ENCODE measurements at places on chromosomes 1 and 21. TPM values are rescaled to one million over a fixed set of nuclear protein-coding genes. Genes with fewer than 3 reads are reported as not detected.

EPHA10 gene
- 0.09 TPM for total RNA-seq

GRCh38 chr1:55725378-55725777 lies 510.2 kb upstream of the USP24 start:
- no peaks in the 10 kb centered on the region for H3K36me3 ChIP-seq
- H3K4me3 ChIP-seq, result no peak overlapping the region
- DNase-seq, result no peak
- H3K27ac ChIP-seq, result no peak overlapping the region
- no peaks in the 10 kb centered on the region for H3K4me1 ChIP-seq
- no peaks in the 10 kb centered on the region for H3K27me3 ChIP-seq

CAPN8 gene
- not detected for total RNA-seq

DNA sequence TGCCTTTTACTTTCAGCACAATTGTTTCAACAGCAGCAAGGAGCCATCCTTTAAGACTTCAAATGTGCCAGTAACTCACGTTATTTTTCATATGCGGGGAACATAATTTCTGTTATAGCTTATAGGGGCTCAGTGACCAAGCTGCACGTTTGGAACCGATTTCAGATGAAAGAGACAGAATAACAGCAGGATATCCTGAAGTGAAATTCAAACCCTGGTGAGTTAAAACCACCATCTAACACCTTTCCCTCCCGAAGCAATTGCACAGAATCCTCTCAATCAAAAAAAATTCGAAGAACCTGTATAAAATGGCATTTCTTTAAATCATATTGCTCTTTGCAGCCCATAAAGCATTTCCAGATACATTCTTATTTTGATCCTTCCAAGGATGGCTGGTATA lies 6.9 kb downstream of the SMYD2 start:
- no peaks in the 10 kb centered on the region for H3K27me3 ChIP-seq
- no peak for DNase-seq
- H3K4me1 ChIP-seq, result peaks cover 3% of the 10 kb centered on the region
- H3K27ac ChIP-seq, result no peak overlapping the region
- H3K4me3 ChIP-seq, result no peak overlapping the region

CFHR5 gene
- 3.4 TPM for total RNA-seq

GRCh38 chr1:107000902-107001301 lies 55.6 kb upstream of the PRMT6 start:
- no peaks in the 10 kb centered on the region for H3K27me3 ChIP-seq
- no peaks in the 10 kb centered on the region for H3K36me3 ChIP-seq
- H3K27ac ChIP-seq, result no peak overlapping the region
- no peaks in the 10 kb centered on the region for H3K4me1 ChIP-seq

DNA sequence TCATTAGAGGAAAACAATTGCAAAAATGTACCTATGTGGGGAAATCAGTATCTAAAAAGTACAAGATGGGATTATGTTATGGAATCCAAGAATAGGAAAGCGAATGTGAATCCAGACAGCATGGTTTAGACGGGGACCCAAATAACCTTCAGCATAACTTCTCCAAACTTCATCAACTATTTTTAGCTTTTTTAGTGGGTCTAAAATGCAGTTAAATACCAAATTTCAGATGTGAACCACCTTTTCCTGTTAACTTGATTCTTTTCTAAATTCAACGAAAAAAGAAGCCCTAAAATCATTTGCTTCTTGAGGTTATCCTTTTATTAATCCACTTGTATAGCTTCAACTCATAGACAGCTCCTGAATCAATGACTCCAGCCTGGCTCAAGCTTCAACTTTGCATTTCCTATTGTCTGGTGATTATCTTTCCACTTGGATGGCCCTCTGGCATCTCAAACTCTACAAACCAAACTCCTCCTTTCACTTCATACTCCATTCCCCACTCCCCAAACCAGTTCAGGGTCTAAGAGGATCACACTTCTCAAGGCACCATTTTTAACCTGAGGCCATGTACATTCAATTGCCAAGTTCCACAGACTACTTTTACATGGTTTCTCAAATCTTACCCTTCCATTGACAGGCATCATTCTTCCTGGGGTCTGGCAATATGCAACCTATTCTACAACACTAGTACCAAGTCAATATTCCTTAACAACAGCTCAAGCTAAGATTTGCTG lies 7.4 kb downstream of the ERRFI1 start:
- H3K4me3 ChIP-seq, result no peak overlapping the region
- H3K36me3 ChIP-seq, result peaks cover 26% of the 10 kb centered on the region
- no peaks in the 10 kb centered on the region for H3K27me3 ChIP-seq
- H3K27ac ChIP-seq, result peak overlapping the region; percentile 42
- peaks cover 34% of the 10 kb centered on the region for H3K4me1 ChIP-seq

FAM177B gene
- total RNA-seq, result 0.17 TPM

KRTAP11-1 gene
- not detected for total RNA-seq

DNA sequence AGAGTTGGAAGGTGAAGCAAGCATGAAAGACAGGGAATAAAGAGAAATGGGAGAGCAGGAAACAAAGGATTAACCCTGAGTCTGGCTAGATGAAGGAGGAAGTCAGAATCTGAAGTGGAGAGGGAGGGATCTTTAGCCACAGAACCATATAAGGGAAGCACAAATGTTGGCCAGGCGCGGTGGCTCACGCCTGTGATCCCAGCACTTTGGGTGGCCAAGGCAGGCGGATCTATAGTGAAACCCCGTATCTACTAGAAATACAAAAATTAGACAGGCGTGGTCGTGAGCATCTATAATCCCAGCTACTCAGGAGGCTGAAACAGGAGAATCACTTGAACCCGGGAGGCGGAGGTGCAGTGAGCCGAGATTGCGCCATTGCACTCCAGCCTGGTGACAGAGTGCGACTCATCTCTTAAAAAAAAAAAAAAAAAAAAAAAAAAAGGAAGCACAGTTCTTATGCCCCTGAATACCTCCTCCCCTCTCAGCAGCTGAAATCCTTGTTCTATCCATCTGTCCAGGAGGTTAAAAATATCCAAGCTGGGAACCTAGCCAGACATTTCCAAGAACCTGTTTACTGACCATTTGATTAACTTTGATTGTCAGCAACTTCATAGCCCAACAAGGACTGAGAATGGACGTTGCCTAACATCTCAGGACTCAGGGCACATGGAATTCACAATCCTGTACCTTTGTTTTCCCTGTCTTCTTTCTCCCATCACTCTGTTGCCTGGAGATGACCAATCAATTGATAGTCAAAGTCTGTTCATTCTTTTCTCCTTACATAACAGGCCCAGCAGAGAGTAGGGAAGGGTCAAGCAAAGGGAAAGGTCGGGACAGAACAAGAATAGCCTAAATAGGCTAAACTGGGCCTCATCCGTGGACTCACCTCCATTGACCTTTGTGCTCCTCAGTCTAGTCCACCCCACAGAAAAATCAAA lies 10.6 kb downstream of the TXNIP start:
- no peak overlapping the region for H3K4me3 ChIP-seq
- no peak for DNase-seq
- peak overlapping the region; percentile 61 for H3K27ac ChIP-seq
- no peaks in the 10 kb centered on the region for H3K27me3 ChIP-seq
- H3K36me3 ChIP-seq, result no peaks in the 10 kb centered on the region
- H3K4me1 ChIP-seq, result peaks cover 25% of the 10 kb centered on the region

GRCh38 chr1:17110555-17110926 lies 8.7 kb downstream of the PADI2 start:
- DNase-seq, result no peak
- H3K4me3 ChIP-seq, result no peak overlapping the region
- no peak overlapping the region for H3K27ac ChIP-seq

- H3K27me3 ChIP-seq, result no peaks in the 10 kb centered on the region
- peak overlapping the region; percentile 80 for H3K27ac ChIP-seq
- H3K4me3 ChIP-seq, result no peak overlapping the region
- DNase-seq, result no peak
- H3K36me3 ChIP-seq, result peaks cover 50% of the 10 kb centered on the region
- H3K4me1 ChIP-seq, result peaks cover 75% of the 10 kb centered on the region
These were observed 4.8 kb downstream of the ENO1 start for GRCh38 chr1:8873506-8874229.

GRCh38 chr1:228308628-228309325 lies 97.9 kb downstream of the TRIM11 start:
- no peaks in the 10 kb centered on the region for H3K27me3 ChIP-seq
- DNase-seq, result no peak
- H3K27ac ChIP-seq, result no peak overlapping the region
- H3K4me3 ChIP-seq, result no peak overlapping the region
- no peaks in the 10 kb centered on the region for H3K36me3 ChIP-seq
- H3K4me1 ChIP-seq, result no peaks in the 10 kb centered on the region

- H3K27ac ChIP-seq, result no peak overlapping the region
- H3K36me3 ChIP-seq, result no peaks in the 10 kb centered on the region
- DNase-seq, result no peak
- no peaks in the 10 kb centered on the region for H3K4me1 ChIP-seq
- no peak overlapping the region for H3K4me3 ChIP-seq
These were observed 309.0 kb downstream of the CTH start for GRCh38 chr1:70720109-70720508.

- H3K27ac ChIP-seq, result no peak overlapping the region
- H3K4me1 ChIP-seq, result no peaks in the 10 kb centered on the region
- H3K36me3 ChIP-seq, result no peaks in the 10 kb centered on the region
- H3K27me3 ChIP-seq, result peaks cover 2% of the 10 kb centered on the region
- no peak for DNase-seq
These were observed 68.9 kb downstream of the IFI44 start for GRCh38 chr1:78718566-78718965.

GRCh38 chr1:1353389-1354151 lies 4.4 kb upstream of the DVL1 start:
- no peak overlapping the region for H3K4me3 ChIP-seq
- no peaks in the 10 kb centered on the region for H3K36me3 ChIP-seq
- no peak overlapping the region for H3K27ac ChIP-seq
- no peaks in the 10 kb centered on the region for H3K27me3 ChIP-seq

DNA sequence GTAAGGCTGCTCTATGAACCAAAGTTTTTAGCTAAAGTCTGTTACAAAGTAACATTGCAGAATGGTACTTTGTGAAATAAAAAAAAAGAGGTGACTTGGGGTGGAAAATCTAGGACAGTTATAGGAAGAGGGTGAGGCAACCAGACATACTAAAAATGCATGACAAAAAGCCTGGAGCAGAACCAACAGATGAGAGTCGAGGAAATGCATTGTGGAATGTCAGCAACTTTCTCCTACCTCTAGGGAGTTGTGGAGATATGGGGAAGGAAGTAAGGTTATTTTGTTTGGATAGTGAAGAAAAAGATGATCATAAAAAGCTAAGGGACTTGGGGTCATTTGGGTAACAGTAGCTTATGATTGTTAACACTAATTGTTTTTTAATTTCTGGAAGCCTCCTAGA lies 295.6 kb downstream of the S1PR1 start:
- no peak for DNase-seq
- no peak overlapping the region for H3K4me3 ChIP-seq
- no peaks in the 10 kb centered on the region for H3K36me3 ChIP-seq
- H3K4me1 ChIP-seq, result no peaks in the 10 kb centered on the region
- H3K27ac ChIP-seq, result no peak overlapping the region

- H3K4me3 ChIP-seq, result peak overlapping the region; percentile 88
- peaks cover 53% of the 10 kb centered on the region for H3K4me1 ChIP-seq
- no peaks in the 10 kb centered on the region for H3K27me3 ChIP-seq
- H3K36me3 ChIP-seq, result no peaks in the 10 kb centered on the region
- DNase-seq, result no peak
- H3K27ac ChIP-seq, result peak overlapping the region; percentile 90
These were observed 1.8 kb downstream of the ARF1 start for GRCh38 chr1:228084325-228084724.

- no peak for DNase-seq
- H3K4me1 ChIP-seq, result peaks cover 34% of the 10 kb centered on the region
- peak overlapping the region; percentile 96 for H3K4me3 ChIP-seq
- no peaks in the 10 kb centered on the region for H3K27me3 ChIP-seq
- H3K36me3 ChIP-seq, result peaks cover 10% of the 10 kb centered on the region
These were observed 604 bp upstream of the TMEM79 start for GRCh38 chr1:156283521-156283920.

KCNK1 gene
- total RNA-seq, result 3.3 TPM

DNA sequence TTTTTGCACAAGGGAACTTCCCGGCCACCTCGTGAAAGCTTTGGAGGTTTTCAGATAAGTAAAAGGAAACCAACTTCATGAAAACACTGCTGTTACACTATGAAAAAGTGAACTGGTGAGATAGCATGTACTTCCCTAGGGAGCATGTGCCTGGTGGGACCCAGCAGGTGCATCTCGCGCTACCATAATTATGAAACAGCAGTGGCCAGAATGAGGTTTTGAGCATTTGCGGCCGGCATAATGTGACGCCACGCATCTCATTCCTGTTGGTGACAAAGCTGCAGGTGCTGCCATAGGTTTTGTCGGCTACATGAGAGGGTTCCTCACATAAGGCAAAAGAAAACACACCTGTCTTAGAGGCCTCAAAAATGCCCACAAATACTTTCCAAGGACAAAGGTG lies 1.7 kb downstream of the KRTAP10-3 start:
- H3K27me3 ChIP-seq, result no peaks in the 10 kb centered on the region
- no peak overlapping the region for H3K4me3 ChIP-seq
- no peaks in the 10 kb centered on the region for H3K4me1 ChIP-seq

DNA sequence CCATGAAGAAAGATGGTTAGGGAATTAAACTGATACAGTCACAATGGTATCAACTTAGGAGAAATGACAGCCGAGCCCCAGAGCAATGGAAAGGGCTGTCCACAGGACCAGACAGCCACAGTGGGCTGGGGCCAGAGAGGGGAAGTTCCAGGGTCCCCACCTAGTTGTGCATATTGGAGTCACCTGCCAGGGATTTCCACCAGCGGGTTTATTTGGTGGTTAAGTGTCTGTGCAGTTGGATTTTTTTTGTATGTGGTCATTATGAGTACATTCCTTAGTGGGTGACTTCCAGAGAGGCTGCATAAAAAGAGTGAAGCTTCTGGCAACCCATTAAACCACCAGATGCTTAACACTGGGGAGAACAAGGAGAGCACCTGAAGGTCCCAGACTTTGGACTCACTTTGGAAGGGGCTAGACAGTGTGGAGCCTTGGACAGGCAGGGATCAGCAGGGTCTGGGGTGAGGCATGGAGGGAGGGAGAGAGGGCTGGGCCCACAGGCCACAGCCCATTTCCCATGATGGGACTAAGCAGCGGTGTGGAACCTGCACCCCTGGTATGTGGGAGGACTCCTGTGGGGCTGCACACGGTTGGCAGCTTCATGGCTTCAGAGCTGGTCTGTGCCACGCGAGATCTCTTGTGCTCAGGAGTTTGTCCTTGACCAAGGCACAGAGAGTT lies 7.8 kb upstream of the PTTG1IP start:
- peak overlapping the region; percentile 30 for H3K27ac ChIP-seq
- H3K27me3 ChIP-seq, result no peaks in the 10 kb centered on the region
- H3K4me1 ChIP-seq, result peaks cover 10% of the 10 kb centered on the region
- DNase-seq, result no peak

- DNase-seq, result no peak
- no peaks in the 10 kb centered on the region for H3K27me3 ChIP-seq
- H3K4me3 ChIP-seq, result no peak overlapping the region
- peaks cover 2% of the 10 kb centered on the region for H3K4me1 ChIP-seq
- H3K36me3 ChIP-seq, result no peaks in the 10 kb centered on the region
These were observed 34.6 kb upstream of the NID1 start for GRCh38 chr1:236099355-236099974.
